ENCODE measurements at places on chromosomes 12 and 14. TPM values are rescaled to one million over a fixed set of nuclear protein-coding genes. Genes with fewer than 3 reads are reported as not detected.

GRCh38 chr12:98574110-98574509 is 19.4 kb upstream of the SLC25A3 start:
- DNase-seq, result no peak

Gene KLRC4
- total RNA-seq, result 37.8 TPM

- DNase-seq, result no peak
Measured at GRCh38 chr12:13652105-13652504, 329.3 kb downstream of the GRIN2B start.

- no peak for DNase-seq
Measured at GRCh38 chr14:104184911-104185499, 46.6 kb downstream of the KIF26A start.

DNA sequence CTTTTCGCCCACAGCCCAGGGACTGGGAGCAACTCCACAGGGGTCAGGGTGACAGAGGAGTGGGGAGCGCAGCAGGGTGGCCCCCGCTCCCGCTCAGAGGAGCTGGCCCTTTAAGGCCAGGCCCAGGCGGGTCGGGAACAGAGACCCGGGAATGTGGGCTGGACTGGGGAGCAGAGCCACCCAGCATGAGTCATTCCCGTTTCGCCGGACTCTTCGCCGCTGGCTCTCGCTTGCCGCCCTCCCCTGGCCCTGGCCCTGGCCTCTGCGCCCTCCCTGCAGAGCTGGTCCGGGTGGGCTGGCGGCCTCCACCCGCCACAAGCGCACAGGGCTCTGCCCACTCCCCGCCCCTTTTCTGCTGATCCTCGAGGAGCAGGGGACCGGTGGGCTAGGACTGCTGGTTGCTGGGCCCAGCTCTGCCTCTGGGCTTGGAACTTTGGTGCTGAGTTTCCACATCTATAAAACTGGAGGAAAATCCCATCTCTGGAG is 92.8 kb downstream of the NINJ2 start:
- no peak for DNase-seq

DNA sequence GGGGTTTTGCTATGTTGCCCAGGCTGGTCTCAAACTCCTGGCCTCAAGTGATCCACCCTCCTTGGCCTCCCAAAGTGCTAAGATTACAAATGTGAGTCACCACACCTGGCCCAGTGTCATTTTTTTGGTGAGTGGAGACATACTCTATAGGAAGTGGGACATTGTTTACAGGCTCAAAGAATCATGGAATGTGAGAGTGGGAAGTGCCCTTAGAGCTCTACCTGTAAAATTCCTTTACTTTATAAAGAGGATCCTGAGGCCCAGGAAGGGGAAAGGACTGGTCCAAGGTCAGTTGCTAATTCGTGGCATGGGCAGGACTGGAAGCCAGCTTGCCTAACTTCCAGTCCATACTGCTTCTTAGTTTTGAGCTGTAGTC is 8.7 kb upstream of the ADCK1 start:
- DNase-seq, result no peak

GRCh38 chr14:62631176-62631575 is 414.1 kb downstream of the KCNH5 start:
- no peak for DNase-seq

Gene KCNJ8
- total RNA-seq, result not detected

- DNase-seq, result no peak
Measured at GRCh38 chr12:102483466-102483865, 3.1 kb upstream of the IGF1 start.

- no peak for DNase-seq
Measured at GRCh38 chr14:104499784-104500760, 79.5 kb upstream of the C14orf180 start.

DNA sequence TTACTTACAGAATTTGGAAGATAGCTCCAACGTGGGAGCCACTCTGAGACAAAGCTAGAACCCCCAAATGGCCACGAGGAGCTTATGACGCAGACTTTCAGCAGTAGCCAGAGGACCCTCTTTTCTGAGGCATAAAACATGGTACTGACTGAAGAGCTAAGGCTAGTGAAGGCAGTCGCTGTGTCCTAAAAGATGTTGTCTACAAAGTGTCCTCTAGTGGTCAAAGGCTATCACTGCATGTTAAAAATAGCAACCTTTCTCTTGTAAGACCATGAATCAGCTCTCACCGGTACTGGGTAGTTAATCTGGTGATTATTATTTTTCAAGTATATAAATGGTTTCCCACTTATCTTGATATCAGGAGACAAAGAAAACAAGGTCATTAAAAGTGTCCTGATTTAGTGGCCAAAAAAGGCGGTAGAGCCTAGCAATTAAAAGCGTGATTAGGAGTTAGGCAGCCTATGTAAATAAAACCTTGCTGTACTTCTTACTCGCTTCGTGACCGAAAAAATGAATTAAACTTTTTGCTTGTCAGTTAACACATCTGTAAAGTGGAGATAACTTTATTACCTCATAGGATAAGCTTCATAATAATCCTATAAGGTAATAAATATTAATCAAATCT is 47.0 kb upstream of the LGR5 start:
- no peak for DNase-seq

Gene JAG2
- 3.2 TPM for total RNA-seq

DNA sequence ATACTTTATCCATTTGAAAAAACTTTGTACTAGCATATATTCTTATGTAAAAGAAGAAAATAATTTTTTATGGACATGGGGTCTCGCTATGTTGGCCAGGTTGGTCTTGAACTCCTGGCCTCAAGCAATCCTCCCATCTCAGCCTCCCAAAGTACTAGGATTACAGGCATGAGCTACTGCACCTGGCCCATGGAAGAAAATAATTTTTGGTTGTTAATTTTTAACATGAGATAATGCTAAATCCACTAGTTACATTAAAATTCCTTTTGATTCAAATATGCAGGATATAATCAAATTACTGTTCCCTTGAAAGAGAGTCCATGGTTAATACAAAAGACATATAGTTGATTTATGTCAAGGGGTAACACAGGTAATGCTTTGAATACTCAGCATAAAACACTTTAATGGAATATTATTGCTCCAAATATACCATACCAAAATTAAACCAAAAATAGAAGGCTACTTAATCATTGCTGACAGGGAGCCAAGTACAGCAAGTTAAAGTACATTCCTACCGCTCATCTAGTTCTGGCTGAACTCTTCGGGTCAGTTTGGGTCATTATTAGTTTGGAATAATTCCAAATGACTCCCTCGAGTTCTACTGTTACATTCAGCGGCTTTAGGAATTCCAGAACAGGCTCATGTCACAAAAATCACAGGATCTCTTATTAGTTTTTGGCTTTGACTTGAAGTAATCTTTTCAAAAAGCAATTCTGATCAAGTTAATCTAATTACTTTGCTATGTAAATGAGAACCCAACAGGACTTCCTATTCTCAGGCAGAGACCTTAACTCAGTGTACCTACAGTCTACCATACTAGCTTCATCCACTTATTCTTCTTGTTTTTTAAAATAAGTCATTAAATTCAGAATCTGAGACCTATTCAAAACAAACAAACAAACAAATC is 6.1 kb downstream of the SOS2 start:
- no peak for DNase-seq

DNA sequence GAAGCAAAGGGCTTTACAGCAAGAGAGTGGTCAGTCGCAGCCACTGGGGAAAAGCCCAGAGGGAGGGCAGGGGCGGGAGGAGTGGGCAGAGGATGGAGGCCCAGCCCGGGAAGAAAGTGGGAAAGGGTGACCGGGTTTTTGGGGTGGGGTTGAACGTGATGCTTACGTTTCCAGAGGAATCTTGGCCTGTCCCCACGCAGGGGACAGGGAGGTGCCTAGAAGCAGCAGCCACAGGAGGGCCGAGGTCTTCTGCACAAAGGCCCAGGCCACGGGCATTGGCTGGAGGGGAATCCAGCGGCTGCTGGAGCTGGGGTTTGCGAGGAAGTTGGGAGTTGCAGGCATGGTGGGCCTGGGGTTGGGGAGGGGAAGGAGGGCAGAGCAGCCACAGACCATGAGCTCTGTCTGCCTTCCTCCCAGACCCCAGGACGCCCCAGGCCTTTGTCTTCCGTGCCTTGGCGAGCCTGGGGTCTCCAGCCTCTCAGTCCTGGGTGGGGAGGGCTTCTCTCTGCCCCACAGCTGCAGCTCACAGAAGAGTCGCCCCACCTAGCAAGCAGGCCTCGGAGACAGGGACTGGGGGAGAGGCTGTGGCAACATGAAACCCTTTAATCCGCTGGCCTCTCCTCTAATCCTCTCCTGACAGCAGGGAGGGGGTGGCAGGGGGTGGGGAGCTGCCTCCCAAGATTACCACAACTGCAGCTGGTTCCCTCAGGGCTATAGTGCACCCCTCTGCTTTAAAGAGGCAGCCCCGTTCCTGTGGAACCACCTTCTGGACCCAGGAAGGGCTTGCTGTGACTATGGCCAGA is at the start of gene CACNA2D4:
TSS of gene CACNA2D4 (minus strand) at position 572 of the 803 bp plus-strand sequence. CDS start at position 393, 179 bp downstream.
- no peak for DNase-seq

Gene OR6C4
- total RNA-seq, result not detected

DNA sequence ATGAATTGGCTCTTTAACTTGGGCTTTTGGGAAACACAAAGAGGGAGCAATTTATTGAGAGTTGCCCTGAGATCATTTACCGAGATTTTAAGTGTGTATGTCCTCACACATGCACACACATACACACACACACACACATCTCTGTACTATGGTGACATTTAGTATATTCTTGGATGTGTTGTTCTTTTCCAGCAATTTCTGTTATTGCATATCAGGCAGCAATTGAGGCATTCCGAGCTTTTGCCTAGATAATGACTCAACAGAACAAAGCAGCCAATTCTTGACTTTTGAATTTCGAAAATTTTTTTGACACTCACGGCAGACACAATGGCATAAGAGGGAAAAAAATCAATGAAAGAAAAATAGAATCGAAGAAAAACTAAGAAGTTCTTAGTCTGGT is 248.5 kb downstream of the DUSP6 start:
- DNase-seq, result no peak

GRCh38 chr12:99978152-99978551 is 6.6 kb downstream of the ANKS1B start:
- no peak for DNase-seq

DNA sequence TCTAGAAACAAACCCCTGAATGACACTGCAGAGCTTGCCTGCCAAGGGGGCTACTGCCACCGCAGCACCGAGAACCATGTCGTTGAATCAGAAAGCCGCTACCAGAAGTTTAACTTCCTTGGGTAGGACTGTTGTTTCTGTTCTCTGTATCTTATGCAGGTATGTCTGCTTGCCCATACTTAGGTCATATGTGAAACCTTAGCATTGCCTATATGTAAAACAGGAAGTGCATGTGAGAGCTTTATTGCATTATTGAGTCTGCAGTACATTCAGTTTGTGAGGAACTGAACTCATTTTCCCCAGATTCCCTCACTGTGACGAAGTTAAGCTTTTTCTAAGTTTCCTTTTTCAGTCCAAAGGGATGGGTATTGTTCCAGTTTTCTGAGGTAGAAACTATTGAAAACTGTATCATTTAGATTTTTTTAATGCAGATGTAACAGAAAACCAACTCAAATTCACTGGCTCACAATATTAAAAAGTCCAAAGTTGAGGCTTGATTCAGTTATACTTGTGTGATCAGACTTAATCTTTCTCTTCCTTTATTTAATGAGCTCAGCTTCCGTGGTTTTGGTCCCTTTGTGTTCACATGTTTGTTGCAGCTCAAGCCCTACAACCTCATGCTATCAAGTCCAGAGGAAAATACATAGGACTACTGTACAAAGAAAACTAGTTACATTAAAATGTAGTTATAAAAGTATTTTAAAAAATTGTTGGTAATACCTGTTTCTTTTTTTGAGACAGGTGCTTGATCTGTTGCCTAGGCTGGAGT is 6.9 kb downstream of the FBXO34 start:
- no peak for DNase-seq

Gene ATXN7L3B
- 34.7 TPM for total RNA-seq

Gene SLC17A8
- total RNA-seq, result not detected

DNA sequence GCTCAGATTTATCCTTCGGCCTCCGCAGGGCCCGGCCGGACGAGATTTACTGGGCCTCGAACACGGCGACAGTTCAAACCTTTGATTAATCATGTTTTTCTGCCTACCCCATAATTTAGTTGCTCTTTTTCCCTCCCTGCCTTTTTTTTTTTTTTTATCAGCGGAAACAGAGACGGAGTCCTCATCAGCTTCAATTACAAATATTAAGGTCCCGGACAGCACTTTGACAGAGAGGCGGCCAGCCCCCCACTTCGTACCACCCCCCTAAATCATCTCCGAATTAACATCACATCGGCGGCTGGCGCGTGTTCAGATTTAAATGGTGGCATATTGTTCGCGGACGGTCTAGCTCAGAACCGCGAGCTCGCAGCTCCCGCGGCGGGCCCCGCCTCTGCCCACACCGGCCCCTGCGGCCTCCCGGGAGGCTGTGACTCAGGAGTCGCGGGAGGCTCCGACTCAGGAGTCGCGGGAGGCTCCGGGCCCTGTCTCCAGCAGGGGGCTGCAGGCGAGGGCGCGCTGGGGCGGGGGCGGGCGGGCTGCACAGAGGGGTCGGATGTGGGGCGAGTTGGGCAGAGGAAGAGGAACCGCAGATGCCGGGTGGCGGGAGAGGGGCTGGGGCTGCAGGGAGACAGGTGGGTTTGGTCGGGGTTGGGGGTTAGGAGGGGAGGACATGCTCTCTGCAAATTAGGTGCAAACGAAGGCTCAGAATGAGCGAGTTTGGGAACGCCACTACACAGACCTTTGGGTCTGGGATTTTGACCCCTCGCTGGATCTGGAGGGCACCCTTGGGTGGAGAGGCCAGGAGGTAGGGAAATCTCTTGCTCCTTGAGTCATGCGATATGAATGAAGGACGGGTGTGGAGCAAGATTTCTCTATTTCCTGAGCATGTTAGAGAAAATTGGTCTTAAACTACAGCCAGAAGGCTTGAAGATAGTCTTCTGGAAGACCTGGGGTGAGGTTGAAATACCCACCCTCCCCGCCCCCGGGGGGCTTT is 19.6 kb upstream of the ATP5MC2 start:
- DNase-seq, result peak; percentile 39

- DNase-seq, result no peak
Measured at GRCh38 chr12:1629338-1630132, 504 bp downstream of the WNT5B start.

Gene FGF23
- total RNA-seq, result not detected

DNA sequence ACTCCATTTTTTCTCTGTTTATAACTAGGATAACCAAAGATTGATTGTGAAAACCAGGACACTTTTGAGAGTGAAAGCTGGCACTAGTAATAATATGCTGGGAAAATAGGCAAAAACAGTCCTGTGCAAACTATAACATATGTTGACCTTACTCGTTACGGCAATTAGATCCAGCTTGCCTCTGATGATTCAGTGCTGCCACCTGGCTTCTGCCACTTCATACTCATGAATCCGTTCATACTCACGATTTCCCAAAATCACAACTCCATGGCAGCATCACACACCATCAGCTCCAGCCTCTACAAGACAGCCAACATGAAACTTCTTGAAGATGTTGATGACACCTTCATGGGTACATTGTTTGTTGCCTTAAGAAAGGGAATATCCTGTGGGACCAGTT is 49.1 kb upstream of the CAND1 start:
- no peak for DNase-seq

Gene FOXN4
- not detected for total RNA-seq

GRCh38 chr14:78308079-78308478 is 137.9 kb downstream of the NRXN3 start:
- no peak for DNase-seq

Data from activated naive CD8-positive, alpha-beta T cell treated with anti-CD3 and anti-CD28 coated beads, Interleukin-2, amount 10 ng/mL, durations not matched to agents 7 days and 5 days (primary cell).